ENCODE measurements at places on chromosomes 16 and 17.

DNA sequence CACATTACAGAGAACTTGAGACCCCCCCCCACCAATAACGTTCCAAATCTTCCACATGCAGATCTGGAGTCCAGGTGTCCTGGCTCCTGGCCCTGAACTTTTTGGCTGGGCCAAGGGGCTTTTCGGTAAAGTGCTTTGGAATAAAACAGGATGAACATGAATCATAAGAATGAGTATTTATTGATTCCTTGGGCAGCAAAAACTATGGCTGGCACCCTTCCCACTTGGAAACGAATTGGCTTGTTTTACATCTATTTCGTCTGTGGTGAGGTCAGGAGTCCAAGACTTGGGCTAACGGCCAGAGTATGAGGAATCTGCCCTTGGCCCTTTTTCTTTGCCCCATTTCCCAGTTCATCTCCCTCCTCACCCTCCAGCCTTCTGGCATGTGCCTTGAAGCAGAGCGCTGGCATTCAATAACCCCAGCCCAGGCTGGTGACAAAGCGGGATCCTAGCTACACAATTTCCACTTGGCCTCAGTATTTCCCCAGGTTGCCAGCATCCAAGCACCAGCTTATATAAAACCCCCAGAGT, 4.1 kb upstream of the UBTF start:
- DNase-seq = no peak

DNA sequence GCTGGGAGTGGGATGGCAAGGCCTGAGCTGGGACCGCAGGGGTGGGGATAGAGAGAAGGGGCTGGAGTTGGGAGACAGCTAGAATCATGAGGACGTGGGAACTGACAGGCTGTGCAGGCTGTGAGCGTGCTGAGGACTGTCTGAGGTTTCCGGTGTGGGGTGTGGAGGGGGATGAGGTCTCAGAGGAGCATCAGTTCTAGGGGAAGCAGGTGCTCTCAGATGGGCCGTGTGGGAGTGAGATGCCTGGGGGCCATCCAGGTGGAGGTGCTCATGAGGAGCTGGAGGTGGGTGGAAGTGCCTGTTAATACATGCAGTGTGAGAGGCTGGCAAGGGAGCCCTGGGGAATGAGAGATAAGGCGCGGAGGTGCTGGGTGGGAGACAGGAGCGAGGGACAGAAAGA, 27.2 kb downstream of the HASPIN start:
- no peak for DNase-seq

GRCh38 chr17:7020894-7021664, 1.8 kb upstream of the BCL6B start:
- DNase-seq = no peak

- no peak for DNase-seq
Measured at GRCh38 chr16:11738742-11739544, 3.7 kb downstream of the TXNDC11 start.

- DNase-seq = no peak
Measured at GRCh38 chr16:88526008-88526905, 43.9 kb upstream of the ZC3H18 start.

GRCh38 chr17:6787081-6787693, 11.2 kb downstream of the FBXO39 start:
- no peak for DNase-seq

GRCh38 chr17:50252781-50253180, 21.5 kb upstream of the TMEM92 start:
- no peak for DNase-seq

- no peak for DNase-seq
Measured at GRCh38 chr16:23026784-23027362, 122.4 kb downstream of the USP31 start.

GRCh38 chr16:68072038-68072695, 13.0 kb upstream of the NFATC3 start:
- DNase-seq = no peak

- DNase-seq = no peak
Measured at GRCh38 chr16:78179666-78180065, 80.2 kb downstream of the WWOX start.

DNA sequence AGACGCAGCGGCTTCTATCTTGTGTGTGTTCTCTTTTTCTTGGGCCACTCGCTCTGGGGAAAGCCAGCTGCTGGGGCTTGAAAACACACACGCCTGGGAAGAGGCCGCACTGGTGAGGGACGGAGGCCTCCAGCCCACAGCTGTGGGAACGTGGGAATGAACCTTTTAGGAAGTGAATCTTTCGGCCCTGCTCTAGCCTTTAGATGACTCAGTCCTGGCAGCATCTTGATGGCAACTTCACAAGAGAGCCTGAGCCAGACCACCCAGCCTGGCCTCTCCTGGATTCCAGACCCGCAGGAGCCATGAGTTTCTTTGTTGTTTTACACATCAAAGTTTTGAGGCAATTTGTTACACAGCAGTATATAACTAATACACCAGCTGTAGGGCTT, 2.2 kb upstream of the PDPK1 start:
- DNase-seq = no peak

GRCh38 chr16:19186408-19186807, 18.4 kb downstream of the SYT17 start:
- no peak for DNase-seq

DNA sequence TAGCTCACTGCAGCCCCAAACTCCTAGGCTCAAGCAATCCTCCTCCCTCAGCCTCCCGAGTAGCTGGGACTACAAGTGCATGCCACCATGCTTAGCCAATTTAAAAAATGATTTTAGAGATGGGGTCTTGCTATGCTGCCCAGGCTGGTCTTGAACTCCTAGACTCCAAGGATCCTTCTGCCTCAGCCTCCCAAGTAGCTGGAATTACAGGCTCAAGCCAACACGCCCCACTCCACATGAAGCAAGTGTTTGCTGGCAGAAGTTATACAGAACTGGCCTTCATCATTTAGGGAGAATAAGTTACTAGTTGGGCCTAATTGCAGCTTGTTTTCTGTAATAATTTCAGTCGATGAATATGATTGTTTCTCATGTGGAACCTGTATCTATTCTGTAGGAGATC, 68.0 kb downstream of the SHISA6 start:
- DNase-seq = no peak

- DNase-seq = no peak
Measured at GRCh38 chr17:81537343-81537855, 9.2 kb downstream of the FSCN2 start.

DNA sequence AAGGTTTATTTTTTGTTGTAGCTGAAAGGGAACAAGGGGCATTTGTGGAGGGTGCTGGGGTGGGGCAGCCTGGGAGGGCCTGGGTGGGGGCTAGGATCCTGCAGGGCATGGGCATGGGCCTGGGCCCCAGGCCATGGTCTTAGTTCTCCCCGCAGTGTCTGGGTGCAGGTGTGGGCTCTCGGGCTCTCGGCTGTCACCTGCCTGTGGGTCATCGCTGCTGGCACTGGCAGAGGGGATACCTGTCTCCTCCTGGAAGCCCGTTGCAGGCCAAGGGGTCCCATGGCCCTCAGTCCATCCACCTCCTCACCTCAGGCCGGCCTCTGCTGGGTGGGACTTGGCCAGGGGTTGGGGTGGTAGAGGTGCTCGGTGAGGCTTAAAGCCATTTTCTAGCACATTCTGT, 30.3 kb downstream of the TSC2 start:
- no peak for DNase-seq

DNA sequence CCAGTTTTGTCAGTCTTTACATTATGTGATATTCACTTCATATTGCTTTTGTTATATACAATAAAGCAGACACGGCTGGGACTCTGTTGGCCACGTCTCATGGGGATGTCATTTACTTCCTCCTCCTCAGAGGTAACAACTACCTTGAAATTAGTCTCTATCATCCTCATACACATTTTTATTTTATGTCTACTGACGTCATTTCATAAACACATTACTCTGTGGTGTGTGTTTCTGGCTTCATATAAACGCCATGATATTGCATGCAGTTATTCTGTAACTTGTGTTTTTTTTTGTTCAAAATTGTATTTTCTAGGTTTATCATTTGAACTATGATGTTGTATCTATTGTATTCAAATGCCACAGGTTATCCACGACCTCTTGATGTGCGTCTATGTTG, 13.4 kb upstream of the IRF8 start:
- no peak for DNase-seq

DNA sequence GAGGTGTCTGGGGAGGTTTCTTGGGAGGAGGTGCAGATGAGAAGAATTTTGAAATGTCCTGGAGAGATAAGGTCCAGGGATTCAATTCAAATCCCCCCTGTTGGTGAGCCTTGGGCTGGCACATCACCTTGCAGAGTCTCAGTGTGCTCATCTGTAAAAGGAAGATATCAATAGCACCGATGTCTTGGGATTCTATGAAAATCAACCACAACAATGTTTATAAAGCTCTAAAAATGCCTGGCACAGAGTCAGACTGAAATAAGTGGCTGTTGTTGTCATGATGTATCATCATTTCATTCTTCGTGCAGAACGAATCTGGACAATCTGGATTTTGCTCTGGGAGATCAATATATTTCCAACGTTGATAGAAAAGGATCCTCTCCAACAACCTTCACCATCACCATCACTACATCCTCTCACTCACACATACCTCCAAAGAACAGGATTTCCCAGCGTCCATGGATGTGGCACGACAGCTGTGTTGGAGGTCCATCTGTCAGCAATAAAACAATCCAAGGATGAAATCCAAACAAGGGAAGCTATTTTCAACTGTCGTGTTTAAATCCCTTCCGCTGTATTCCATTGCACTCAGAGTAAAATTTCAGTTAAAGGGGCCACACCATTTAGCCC, 393.7 kb upstream of the DYNLRB2 start:
- DNase-seq = no peak

GRCh38 chr16:80583466-80583865, 42.7 kb downstream of the DYNLRB2 start:
- DNase-seq = no peak

- DNase-seq = no peak
Measured at GRCh38 chr17:31492880-31493655, 101.6 kb downstream of the RAB11FIP4 start.

DNA sequence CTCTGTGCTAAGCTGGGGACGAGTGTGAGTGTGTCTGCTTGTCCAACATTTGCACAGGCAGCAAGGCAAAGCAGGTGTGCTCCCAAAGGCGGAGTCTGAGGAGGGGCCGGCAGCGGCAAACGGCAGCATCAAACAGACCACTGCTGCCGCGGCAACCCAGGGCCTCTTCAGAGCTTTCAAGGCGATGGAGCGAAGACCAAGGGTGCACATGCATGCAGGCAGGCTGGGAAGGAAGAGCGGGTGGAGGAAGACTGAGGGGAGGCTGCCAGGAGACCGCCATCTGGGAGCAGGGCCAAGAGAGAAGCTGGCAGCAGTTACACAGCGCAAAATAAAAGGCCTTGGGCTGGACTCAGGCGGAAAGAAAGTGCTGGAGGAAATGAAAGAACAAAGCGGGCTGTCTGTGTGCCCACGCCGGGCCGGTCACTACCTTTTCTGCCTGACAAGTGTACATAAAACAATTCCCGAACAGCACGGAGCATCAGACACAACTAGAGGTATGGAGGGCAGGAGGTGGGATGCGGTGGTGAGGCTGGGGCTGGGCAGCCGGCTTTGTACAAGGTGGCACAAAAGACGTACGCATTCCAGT, 8.5 kb downstream of the TIMM22 start:
- DNase-seq = no peak

GRCh38 chr17:44842748-44843147, 4.9 kb upstream of the HIGD1B start:
- DNase-seq = no peak

DNA sequence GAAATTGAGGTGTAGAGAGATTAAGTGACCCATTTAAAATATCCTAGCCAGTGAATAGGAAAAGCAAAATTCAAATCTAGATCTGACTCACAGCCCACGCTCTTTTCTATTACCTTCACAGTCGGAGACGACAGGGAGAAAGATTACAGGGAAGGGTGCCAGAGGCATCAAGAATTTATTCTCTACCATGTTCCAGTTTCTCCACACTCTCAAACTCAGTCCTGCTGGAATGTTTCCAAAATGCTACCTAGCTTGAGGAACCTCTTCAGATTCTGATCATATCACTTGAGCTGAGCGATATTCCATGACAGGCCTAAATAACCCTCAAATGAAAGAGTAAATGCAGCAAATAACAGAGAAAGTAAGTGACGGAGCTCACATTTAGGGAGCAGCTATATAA, 5.4 kb upstream of the PSMD7 start:
- DNase-seq = no peak

DNA sequence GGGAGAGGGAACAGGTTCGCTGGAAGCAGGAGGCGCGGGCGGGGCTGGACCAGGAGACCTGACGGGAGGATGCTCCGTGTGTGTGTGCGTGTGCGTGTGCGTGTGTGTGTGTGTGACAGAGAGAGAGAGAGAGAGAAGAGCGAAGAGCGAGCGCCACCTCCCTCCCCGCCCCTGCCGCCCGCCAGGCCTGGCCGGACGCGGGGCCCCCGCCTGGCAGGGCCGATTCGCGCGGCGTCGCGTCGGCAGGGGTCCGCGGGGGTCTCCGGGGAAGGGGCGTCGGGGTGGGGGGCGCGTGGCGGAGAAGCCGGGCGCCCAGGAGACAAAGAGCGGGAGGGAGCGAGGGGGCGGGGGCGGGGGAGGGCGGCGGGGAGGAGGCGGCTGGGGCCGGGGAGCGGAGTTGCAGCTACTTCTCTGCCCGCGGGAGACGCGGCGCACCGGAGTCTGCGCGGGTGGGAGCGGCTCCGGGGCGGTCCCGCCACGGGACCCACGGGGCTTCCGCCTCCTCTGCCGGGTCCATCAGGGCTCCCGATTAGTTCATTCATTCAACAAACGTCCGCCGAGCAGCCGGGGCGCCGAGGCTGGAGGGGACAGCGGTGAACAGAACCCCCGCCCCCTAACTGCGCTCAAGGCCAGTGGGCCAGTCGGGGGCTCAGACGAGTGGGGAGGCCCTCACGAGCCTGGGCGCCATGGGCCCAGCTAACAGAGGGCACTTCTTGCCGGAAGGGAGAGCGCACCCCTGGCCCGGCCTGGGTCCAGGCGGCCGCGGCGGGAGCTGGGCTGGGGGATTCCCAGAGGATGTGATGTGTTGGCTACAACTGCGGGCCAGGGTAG, at the start of gene SAMD14:
Gene SAMD14 (minus strand): TSS at position 433 of the 831 bp plus-strand sequence. CDS start 5,201 bp downstream, outside the sequence.
- no peak for DNase-seq

- no peak for DNase-seq
Measured at GRCh38 chr17:67656494-67657203, 61.1 kb upstream of the NOL11 start.

- DNase-seq = no peak
Measured at GRCh38 chr16:15932939-15933338, 16.5 kb upstream of the ABCC1 start.

DNA sequence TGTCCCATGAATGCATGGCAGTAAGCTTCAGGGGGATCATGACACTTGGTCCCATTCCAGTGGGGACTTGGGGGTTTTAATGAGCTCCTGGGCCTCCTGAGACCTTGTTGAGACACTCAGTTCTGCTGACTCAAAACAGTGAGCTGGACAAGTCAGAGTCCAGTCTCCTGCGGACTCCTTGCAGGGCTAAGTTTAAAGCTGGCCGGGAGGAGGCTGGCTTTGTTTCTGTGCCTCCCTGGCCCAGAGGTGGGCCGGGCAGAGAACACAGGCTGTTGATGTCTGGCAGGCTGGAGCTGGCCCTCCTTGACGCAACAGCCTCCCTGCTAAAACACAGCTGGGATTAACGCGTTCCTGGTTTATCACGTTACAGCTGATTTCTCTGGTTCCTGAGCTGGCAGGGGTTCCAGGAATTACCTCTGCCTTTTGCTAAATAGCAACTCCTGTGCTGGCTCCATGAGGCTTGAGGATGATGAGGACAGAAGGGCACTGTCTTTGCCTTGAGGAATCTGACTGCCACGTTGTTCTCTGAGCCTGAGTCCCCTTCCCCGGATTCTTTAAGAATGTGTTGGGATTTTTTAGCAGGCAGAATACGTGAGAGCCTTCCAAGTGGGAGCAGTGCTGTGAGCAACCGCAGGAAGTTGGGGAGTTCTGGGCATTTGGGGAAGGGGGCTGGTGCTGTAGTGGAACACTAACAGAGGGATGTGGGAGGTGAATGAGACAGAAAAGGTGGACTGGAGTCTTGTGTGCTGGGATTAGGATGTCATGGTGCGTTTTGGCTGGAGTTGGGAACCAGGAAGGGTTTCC, 2.0 kb downstream of the GPT2 start:
- no peak for DNase-seq
